ENCODE measurements at places on chromosomes 1 and 21. TPM values are rescaled to one million over a fixed set of nuclear protein-coding genes. Genes with fewer than 3 reads are reported as not detected.

Gene KIF21B
- 0.63 TPM for total RNA-seq

Gene MCOLN3
- total RNA-seq: 3.8 TPM

Gene NOTCH2
- 51.0 TPM for total RNA-seq

Gene NBPF14
- 20.8 TPM for total RNA-seq

Gene SYCP1
- not detected for total RNA-seq

DNA sequence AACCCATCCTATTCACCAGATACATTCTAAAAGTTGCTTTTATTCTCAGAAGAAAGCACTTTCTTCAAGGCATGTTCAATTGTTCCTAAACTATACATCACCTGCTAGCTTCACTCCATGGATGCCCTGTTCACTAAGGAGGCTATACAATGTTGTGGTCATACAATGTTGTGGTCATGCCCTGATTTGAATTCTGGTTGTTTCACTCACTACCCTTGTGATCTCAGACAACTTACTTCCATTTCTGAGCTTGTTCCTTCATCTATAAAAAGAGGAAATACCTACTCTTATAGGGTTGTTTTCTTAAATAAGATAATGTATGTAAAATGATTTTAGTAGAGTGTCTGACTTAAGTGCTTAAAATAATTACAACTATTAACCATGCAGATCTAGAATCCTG is 19.7 kb downstream of the EDEM3 start:
- no peak for DNase-seq

DNA sequence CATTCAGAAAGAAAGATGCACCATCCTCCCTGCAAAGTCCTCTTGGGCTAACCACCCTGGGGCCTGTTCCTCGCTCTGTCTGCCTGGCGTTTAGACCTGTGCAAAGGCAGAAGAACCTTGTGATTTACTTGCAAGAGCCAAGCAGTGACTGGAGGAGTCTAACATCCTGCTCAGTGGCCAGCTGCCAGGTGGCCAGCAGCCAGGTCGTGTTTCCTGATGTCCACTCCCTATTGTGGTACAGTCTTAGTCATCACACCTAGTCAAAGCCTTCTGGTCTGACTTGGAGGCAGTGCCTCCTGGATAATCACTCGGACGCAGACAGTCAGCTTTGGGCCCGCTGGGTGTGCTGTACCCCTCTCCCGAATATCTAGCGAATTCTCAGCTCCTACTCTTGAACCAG is 118.1 kb downstream of the PGBD5 start:
- DNase-seq: peak; percentile 75

- DNase-seq: no peak
Observed at GRCh38 chr1:21752186-21752585, 30.8 kb downstream of the USP48 start.

- peak; percentile 49 for DNase-seq
Observed at GRCh38 chr1:24502065-24502708, 449 bp upstream of the RCAN3 start.

- DNase-seq: no peak
Observed at GRCh38 chr1:214524824-214525223, 26.6 kb downstream of the PTPN14 start.

GRCh38 chr1:211474451-211474850 is 17.5 kb downstream of the RD3 start:
- DNase-seq: no peak

- DNase-seq: peak; percentile 68
Observed at GRCh38 chr1:42962641-42963377, 4.1 kb upstream of the SLC2A1 start.
